ENCODE measurements at places on chromosomes 3 and 15.

DNA sequence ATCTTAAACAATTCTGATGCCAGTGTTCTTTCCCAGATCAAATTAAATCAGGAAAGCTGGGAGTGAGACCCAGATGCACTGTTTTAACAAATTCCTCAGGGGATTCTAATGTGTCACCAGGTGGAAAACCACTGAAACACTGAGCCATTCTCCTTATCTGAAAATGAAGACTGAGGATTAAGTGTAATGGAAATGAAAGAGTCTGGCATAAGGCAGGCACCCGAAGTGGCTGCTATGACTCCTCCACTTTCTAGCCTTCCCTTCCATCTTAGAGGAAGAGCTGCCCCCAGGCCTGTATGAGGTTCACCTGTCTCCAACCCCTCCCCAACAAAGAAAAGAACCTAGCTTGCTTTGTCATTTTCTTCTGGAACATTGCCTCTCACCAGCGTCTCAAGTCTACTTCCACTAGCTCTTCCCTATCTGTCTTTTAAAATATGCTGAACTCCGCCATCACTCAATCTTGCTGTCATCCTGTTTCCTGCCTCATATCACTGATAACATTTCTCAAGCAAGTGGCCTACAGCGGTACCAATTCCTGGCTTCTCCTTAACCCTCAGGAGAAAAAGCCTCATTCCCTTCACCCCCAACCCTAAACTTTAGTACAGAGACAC lies 13.7 kb upstream of the ABHD2 start:
- no peak for DNase-seq

GRCh38 chr3:144317961-144318360 lies 346.3 kb downstream of the DIPK2A start:
- no peak for DNase-seq

DNA sequence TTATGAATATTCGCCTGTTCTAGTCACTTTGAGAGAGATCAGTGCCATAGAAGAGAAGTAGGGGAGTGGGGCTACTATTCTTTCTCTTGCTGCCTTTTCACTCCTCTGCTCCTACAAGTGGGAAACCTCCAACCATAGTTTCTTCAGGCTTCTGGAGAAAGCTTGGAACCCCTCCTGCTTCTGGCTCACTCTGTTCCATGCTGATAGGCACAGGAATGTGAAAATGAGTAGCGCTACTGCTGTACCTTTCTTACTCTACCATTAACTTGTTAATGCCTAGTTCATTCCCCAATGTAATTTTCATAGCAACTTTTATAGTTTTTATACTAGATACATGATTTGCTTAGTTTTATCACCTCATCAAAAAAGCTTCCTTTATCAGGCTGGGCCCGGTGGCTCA lies 26.7 kb upstream of the JMJD7 start:
- no peak for DNase-seq

GRCh38 chr3:8509961-8510360 lies 8.3 kb downstream of the LMCD1 start:
- peak; percentile 95 for DNase-seq

Data from astrocyte (in vitro differentiated cells and primary cell).